ENCODE measurements at places on chromosomes 2 and 18. TPM values are rescaled to one million over a fixed set of nuclear protein-coding genes. Genes with fewer than 3 reads are reported as not detected.

LAMA1 gene
- total RNA-seq, result 0.32 TPM

CFAP65 gene
- not detected for total RNA-seq

TSPYL6 gene
- not detected for total RNA-seq

MRO gene
- total RNA-seq, result 0.16 TPM

ADCYAP1 gene
- not detected for total RNA-seq

B3GNT7 gene
- under 0.01 TPM for total RNA-seq

OR6B2 gene
- not detected for total RNA-seq

NLRC4 gene
- not detected for total RNA-seq

TXNDC2 gene
- not detected for total RNA-seq

ASTL gene
- total RNA-seq, result not detected

NAB1 gene
- 49.8 TPM for total RNA-seq

SELENOI gene
- total RNA-seq, result 24.4 TPM

PXDN gene
- total RNA-seq, result 415 TPM

LINC00305 gene
- total RNA-seq, result not detected

MPP4 gene
- 4.7 TPM for total RNA-seq

SERPINB10 gene
- not detected for total RNA-seq

STK11IP gene
- total RNA-seq, result 7.8 TPM

GCG gene
- total RNA-seq, result not detected

HRH4 gene
- total RNA-seq, result not detected

KDM3A gene
- total RNA-seq, result 24.6 TPM

C2orf66 gene
- 0.06 TPM for total RNA-seq

NPC1 gene
- 60.4 TPM for total RNA-seq

BABAM2 gene
- 8.7 TPM for total RNA-seq

COQ10B gene
- 27.3 TPM for total RNA-seq

PNKD gene
- 36.1 TPM for total RNA-seq

APCDD1 gene
- total RNA-seq, result not detected

CYTIP gene
- total RNA-seq, result not detected

MBD2 gene
- 18.0 TPM for total RNA-seq

DES gene
- not detected for total RNA-seq

LIMS3 gene
- total RNA-seq, result 4.4 TPM

SLC11A1 gene
- 0.13 TPM for total RNA-seq

KYNU gene
- 1.1 TPM for total RNA-seq

KHK gene
- 2.8 TPM for total RNA-seq

ANKRD23 gene
- total RNA-seq, result 1.4 TPM

GDF7 gene
- total RNA-seq, result 0.16 TPM

FAP gene
- 9.7 TPM for total RNA-seq

DYSF gene
- 166 TPM for total RNA-seq

VIL1 gene
- total RNA-seq, result not detected

GREB1L gene
- 1.3 TPM for total RNA-seq

CD28 gene
- not detected for total RNA-seq

TLX2 gene
- total RNA-seq, result not detected

TIA1 gene
- total RNA-seq, result 90.8 TPM

PEX13 gene
- 23.8 TPM for total RNA-seq

ELOA2 gene
- not detected for total RNA-seq

RAPH1 gene
- total RNA-seq, result 52.6 TPM

MAP3K19 gene
- not detected for total RNA-seq

ACP1 gene
- 70.6 TPM for total RNA-seq

GTF2A1L gene
- not detected for total RNA-seq

TUBA4B gene
- total RNA-seq, result not detected

EVX2 gene
- not detected for total RNA-seq

ROCK2 gene
- total RNA-seq, result 35.3 TPM

IL18RAP gene
- total RNA-seq, result not detected

TMEM200C gene
- not detected for total RNA-seq

RPIA gene
- total RNA-seq, result 22.7 TPM

GAD1 gene
- total RNA-seq, result 0.16 TPM

SPDYA gene
- total RNA-seq, result 1.3 TPM

Measured in bladder microvascular endothelial cell (primary cell).